ENCODE measurements at places on chromosomes 6 and 20. TPM values are rescaled to one million over a fixed set of nuclear protein-coding genes. Genes with fewer than 3 reads are reported as not detected.
A peak's percentile ranks its signal among the peaks of the same experiment; 100 is the strongest.

GRCh38 chr6:44127186-44128019 is at the start of the genes MRPL14 and TMEM63B:
Gene MRPL14 (minus strand): TSS chr6:44127452. CDS start chr6:44116611, 10,841 bp downstream.
Gene TMEM63B (plus strand): TSS chr6:44127554. CDS start chr6:44134585, 7,031 bp downstream.
- peak; percentile 87 for DNase-seq

DNA sequence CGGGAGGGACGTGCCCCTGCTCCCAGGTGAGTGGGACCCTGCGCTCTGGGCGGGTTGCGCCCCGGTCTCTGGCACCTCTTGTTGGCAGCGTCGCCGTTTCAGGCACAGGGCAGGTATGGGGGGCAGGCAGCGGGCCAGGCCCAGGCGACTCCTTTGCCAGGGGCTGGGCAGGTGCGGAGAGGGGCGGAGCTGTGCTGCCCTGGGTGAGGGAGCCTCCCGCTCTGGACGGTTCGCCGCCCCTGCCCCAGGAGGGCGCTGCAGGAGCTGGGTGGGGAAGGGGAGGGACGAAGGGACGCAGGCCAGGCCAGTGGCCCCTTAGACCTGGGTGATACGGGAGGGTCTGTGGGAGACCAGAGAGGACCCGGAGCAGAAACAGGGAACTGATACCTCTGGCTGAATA is 663.9 kb upstream of the DEFB115 start:
- no peak for DNase-seq

GRCh38 chr6:80003826-80004172 is 650 bp upstream of the TTK start:
- peak; percentile 9 for DNase-seq

- no peak for DNase-seq
These were observed 44.9 kb upstream of the DST start for GRCh38 chr6:56687551-56687950.

DNA sequence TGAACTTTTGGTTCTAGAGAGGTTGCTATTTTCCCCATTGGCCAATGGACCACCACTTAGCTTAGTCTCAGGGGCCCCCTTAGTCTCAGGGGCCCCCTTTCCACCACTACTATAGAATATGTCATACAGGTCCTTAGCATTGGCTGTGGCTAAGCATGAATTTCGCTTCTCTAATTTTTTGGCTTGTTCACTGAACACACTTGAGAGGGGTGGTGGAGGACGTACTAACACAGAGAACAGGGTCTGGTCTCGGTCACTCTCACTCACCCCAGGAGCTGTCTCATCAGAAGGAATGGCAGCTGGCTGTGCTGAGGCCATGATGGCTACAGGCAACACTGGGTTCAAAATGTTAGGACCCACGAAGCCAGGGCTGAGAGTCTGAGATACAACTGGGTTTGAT is 30.3 kb downstream of the ZNF318 start:
- no peak for DNase-seq

DNA sequence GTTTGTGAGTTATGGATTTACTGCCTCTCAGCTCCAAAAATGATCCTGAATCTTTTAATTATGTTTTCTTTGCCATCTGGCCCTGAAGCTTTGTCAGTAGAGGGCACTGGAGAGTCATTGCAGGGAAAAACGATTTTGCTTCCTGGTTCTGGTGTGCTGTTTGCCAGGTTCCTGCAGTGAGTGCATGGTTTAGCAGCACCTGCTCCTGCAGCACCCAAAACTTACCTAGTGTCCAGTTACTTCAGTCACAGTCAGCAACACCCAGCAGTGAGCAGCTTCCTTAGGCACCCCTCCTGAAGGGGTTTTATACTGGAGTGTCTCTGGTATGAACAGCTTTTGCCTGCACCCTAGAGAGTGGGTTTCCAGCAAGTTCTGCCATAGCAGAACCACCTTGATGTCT is 6.0 kb upstream of the TRIM26 start:
- DNase-seq, result peak; percentile 70

GRCh38 chr20:46699651-46700359 is 9.6 kb upstream of the SLC2A10 start:
- no peak for DNase-seq

DNA sequence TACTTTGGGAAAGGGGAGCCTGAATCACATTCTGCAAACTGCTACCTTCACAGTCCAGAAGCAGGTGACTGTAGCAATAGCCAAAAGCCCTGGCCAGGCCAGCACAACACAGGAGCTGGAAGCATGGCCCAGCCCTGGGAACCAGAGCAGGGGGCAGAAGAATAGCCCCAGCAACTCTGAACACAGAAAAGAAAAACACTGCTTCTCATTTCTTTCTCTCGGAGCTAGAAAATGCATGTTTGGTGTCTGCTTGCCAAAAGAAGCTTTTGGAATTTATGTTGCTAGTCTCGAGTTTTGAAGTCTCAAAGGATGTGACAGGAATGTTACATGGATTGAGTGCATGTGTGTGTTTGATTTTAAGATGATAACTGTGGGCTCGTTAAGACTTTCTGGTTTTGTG is 79.8 kb upstream of the SCAF8 start:
- DNase-seq, result no peak

The TSBP1 gene
- not detected for polyA plus RNA-seq

- DNase-seq, result no peak
These were observed 182.4 kb downstream of the TSHZ2 start for GRCh38 chr20:53154540-53154939.

The CAP2 gene
- not detected for polyA plus RNA-seq

The MDFI gene
- not detected for polyA plus RNA-seq

DNA sequence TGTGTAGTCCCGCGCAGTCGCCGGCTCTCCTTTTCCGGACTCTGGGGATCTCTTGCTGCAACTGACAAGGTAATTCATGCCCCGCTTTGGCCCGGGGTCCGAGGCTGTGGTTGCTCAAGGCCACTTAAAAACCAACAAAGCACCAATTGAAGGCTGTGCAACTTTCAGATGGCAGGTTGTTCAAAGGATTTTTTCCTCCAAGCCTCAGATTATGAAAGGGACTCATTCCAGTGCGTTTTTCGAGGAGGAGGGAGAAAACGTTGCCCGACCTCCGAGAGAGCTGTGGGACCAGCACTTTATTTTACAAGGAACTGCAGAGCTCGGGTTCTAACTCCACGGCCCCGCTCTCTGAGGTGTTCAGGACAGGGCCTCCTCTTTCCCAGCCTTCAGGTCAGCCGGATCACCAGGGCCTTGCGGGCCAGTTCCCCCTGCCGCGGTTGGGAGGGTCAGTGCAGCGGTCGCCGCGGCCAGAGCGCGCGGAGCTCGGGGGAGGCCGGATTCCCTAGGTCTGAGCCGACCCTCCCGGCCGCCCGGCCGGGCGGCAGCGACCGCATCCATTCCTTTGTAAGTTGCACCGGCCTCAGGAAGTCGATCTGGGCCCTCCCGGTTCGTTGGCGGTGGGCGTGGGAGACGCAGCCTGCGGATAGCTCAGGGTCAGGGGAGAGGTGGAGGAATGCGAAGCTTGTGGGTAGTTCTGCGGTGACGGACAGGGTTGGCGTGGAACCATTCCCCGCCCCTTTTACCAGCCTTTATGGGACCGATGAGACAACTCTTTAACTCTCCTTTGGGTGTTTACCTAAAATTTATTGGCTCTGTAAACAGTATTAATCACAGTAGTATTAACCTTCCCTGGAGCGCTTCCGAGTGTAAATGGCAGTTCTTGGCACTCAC is 1.6 kb downstream of the UTRN start:
- DNase-seq, result no peak

- DNase-seq, result no peak
These were observed 276.6 kb downstream of the CLIC5 start for GRCh38 chr6:45739058-45739457.

GRCh38 chr6:161271343-161272030 is 2.4 kb downstream of the AGPAT4 start:
- no peak for DNase-seq

The VIP gene
- not detected for polyA plus RNA-seq
